ACHN (cell line): ENCODE measurements at places on chromosomes 1 and 21.

DNA sequence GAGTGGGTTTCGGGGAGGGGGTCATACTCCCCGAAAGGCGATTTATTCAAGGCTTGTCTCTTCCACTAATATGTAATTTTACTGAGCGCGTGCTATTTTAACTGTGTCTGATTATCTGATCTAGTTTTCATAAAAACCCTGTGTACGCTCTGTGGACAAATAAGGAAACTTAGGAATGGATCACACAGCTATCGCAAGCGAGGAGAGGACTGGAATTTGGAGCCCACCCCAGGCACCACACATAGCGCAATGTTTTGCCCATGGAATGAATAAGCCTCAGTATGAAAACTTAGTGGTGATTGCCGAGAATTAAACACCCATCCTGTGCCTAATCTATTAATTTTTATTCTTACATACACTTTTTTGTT, 9.8 kb upstream of the RAB42 start:
- DNase-seq, result no peak

- DNase-seq, result no peak
These were observed 71.1 kb downstream of the LGR6 start for GRCh38 chr1:202264726-202265125.

GRCh38 chr1:161207173-161207572, 5.0 kb downstream of the NDUFS2 start:
- no peak for DNase-seq

- DNase-seq, result no peak
These were observed 97.6 kb upstream of the MAGI3 start for GRCh38 chr1:113292603-113293255.
